ENCODE measurements at places on chromosomes 5 and 9.

DNA sequence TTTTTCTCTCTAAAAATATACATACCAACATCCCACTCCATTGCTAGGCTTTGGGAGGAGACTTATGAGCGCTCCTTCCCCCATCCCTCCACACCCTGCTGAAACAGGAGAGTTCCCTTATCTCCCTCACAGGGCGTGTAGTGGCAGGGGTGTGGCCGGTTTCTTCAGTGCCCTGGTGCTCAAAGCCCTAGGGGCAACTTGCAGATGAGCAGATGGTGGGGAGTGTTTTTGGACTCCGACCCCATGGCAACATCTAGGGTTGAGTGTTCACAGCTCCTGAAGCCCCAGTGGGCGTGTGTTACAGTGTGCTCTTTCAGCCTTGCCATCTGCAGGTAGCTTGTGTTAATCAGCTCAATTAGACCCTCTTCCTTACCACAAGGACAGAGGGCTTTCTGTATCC is 409.5 kb downstream of the MAT2B start:
- no peak for DNase-seq

- peak; percentile 45 for DNase-seq
Measured at GRCh38 chr9:15873573-15874177, 320.8 kb downstream of the CCDC171 start.

- DNase-seq, result no peak
Measured at GRCh38 chr5:172077664-172078425, 71.4 kb upstream of the FBXW11 start.

- no peak for DNase-seq
Measured at GRCh38 chr9:89678396-89679015, 73.7 kb downstream of the GADD45G start.

- DNase-seq, result no peak
Measured at GRCh38 chr5:169876386-169876785, 103.9 kb downstream of the INSYN2B start.

GRCh38 chr5:132280371-132281240 is 13.6 kb upstream of the SLC22A4 start:
- DNase-seq, result no peak

- DNase-seq, result peak; percentile 4
Measured at GRCh38 chr5:32388432-32389129, 56.0 kb downstream of the ZFR start.

GRCh38 chr5:109407913-109408312 is 1.9 kb downstream of the PJA2 start:
- DNase-seq, result no peak

GRCh38 chr9:31302620-31303418 is 1081.6 kb upstream of the ACO1 start:
- no peak for DNase-seq

GRCh38 chr5:176438959-176439757 is 9.0 kb upstream of the FAF2 start:
- DNase-seq, result peak; percentile 64

DNA sequence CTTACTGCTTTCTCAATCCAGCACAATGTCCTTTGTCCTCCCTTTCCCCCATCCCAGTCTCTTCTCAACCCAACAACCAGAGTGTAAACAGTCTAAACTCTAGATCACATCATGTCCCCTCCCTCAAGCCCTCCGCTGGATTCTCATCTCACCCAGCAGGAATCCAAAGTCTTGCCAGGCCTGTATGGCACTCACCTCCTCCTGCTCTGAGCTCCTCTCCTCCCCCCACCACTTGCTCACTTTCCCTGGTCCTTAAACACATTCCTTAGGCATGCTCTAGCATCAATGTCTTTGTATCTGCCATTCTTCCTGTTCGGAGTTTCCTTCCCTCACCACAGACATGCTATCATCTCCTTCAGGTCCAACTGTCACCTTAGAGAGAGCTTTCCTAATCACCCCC is 78.8 kb downstream of the NIPSNAP3B start:
- DNase-seq, result no peak

DNA sequence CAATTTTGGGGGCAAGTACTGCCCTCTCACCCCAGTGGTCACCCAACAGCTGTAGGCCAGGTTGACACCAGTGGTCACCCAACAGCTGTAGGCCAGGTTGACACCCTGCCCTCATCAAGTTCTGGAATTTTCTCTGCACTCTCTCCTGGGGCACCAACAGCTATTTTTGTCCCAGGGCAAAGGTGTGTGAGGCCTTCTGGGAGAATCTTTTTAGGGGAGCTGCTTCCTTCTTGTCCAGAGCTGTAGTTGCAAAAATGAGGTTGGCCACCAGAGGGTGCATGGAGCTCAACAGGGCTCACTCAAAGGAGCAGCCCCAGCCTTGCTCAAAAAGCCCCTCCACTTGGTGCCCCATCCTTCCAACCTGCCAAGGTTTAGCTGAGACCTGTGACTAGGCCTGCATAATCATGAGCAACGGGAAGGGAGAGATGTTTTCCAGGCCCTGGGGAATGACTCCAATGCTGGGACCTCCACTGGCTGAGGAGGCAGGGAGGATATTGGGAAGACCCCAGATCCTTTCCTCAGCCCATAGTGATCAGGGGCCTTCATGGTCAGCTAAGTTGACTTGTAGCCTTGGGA is 10.6 kb upstream of the P4HA2 start:
- DNase-seq, result peak; percentile 62

GRCh38 chr5:157222506-157223230 is 42.0 kb downstream of the ITK start:
- no peak for DNase-seq
